ENCODE measurements at places on chromosomes 6 and 20. TPM values are rescaled to one million over a fixed set of nuclear protein-coding genes. Genes with fewer than 3 reads are reported as not detected.

DNA sequence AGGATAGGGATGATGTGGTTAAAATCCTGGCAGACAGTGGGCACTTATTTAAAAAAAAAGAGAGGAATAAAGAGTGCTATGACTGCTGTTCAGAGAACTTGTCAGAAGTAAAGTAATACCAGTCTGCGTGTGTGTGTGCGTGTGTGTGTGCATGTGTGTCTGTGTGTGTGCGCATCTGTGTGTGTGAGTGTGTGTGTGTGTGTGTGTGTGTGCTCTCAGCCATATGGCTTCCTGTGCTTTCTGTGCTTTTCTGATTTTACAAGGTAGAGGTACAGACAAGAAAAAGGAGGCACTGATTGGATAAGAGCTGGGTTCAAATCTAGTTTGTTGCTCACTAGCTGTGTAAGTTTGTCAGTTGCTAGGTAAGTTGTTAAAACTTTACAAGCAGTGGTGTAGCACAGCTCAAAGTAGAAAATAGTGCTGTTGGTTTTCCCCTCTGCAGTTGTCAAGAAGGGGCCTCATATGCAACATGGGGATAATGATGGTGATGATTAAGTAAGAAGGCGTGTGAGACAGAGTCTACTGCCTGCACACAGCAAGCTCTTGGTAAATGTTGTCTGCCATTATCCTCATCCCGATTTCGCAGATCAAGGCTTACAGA, 155.3 kb upstream of the ZNF217 start:
- no peak for DNase-seq

DNA sequence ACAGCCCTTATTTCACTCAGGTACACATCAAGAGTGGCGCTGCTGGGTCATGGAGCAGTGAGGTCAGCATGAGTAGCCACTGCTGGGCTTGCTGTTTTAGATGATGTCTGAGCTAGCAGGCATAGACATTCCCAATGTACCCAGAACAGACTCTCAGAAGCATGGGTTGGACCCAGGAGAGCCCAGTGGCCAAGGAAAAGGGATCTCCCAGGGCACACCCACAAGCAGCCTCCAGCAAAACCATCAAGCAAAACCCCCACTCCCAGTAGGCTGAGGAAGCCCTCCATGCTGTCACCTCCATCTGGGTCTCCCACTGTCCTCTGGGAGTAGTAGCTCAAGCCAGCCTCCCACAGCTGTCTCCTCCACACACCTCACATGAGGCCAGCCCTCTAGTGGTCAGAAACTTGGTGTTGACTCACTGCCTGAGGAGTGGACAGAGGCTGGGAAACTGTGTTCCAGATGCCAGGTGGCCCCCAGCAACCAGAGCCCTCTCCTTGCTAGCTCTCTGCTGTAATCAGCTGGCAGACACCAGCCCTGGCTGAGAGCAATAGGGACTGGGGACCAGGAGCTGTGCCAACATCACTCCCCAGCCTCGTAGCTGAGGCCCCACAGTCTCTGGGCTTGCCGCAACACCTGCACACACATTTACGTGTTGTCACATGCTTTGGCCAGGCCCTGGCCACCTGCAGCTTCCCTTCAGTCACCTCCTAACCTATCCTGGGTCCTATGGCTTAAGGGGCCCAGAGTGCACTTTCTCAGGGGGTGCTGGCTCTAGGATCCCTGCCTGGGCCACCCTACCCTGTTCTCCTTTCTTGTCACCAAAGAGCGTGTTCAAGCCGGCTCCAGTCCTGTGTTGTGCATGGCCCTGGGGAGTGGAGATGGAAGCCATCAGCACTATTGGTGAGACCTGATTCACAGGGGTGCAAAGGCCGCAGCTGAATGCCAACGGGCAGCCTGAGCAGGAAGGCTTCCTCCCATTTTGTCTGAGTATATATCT, 1.9 kb upstream of the AP5S1 start:
- DNase-seq = no peak

DNA sequence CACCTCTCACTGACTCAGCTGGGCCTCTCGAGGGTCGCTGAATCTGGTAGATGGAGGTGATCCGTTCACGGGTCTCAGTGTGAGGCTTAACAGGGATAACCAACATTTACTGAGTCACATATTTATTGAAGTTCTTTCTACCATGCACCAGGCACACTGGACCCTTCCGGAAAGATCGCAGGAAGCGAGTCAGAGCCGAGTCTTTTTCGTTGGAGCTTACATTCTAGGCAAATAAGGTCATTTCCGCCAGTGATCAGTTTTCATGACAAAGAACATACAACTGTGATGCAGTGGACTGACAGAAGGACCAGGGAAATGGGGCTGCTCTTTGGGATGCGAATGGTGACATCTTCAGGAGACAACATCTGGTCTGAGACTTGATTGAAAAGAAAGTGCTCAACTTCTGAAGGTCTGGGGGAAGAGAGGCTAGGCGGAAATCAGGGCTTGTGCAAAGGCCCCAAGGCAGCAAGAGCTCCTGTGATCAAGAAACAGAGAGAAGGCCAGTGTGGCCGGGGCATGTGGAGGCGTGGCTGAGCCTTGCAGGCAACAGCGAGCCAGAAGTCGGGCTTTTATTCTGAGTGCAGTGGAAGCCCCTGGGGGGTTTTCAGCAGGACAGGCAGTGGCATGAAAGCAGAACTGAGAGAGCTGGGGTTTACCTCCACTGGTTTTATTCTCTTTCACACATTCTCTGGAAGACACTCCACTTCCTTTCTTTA, 56.7 kb downstream of the APCDD1L start:
- DNase-seq = no peak

DNA sequence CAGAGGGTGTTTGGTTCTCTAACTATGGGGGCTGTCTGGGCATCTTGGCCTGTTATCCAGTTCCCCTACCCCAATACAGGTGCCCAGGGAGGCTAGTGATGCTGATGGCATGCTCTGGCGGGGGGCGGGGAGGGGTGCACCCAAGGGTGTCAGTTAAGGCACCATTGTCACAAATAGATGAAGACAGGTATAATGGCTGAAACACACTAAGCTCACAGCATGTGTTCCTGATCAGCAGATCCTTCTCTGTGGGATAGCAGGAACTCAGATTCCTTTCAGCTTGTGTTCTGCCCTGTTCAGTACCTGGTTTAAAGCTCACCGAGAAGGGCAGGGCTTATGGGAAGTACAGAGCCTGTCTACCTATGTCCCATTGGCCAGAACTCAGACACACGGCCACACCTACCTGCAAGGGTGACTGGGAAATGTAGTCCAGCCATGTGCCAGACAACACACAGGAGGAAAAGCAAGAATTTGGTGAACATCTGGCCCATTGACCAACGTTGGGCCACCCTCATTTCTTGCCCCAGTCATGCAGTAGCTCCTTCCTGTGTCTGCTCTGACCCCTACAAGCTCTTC, 3.4 kb upstream of the RSPO4 start:
- no peak for DNase-seq

NINL gene
- 2.5 TPM for total RNA-seq

METTL24 gene
- total RNA-seq = 1.4 TPM

ARFGEF3 gene
- total RNA-seq = 0.30 TPM
